ENCODE measurements at places on chromosomes 5 and 9.

DNA sequence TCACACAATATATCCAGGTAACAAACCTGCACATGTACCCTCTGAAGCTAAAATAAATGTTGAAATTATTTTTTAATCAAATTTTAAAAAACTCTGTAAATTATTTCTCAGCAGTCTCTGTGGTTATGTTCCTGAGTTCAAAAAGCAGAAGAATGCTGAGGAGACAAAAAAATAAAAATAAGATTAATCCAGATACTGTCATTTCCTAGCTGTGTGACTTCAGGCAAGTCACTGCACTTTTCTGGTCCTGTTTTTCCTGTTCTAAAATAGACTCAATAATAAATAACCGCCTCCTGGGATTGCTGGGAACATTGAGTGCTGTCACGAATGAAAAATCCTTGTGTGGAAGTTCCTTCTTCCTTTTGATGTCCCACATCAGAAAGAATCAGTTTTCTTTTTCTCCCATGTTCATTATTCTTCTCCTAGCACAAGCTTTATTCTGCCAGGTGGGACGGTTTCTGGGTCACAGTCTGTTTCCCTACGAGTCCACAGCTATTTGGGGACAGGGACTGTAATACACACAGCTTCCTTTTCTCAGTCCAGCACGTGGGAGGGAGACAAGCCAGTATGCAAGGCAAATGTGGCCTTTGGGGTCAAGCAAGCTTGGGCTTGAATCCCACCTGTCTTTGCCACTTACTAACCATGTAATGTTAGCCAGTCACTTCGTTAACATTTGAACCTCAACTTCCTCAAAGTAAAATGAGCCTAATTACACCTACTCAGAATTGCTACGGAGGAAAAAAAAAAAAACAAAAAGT, 156.9 kb downstream of the TRIM32 start:
- no peak for DNase-seq

DNA sequence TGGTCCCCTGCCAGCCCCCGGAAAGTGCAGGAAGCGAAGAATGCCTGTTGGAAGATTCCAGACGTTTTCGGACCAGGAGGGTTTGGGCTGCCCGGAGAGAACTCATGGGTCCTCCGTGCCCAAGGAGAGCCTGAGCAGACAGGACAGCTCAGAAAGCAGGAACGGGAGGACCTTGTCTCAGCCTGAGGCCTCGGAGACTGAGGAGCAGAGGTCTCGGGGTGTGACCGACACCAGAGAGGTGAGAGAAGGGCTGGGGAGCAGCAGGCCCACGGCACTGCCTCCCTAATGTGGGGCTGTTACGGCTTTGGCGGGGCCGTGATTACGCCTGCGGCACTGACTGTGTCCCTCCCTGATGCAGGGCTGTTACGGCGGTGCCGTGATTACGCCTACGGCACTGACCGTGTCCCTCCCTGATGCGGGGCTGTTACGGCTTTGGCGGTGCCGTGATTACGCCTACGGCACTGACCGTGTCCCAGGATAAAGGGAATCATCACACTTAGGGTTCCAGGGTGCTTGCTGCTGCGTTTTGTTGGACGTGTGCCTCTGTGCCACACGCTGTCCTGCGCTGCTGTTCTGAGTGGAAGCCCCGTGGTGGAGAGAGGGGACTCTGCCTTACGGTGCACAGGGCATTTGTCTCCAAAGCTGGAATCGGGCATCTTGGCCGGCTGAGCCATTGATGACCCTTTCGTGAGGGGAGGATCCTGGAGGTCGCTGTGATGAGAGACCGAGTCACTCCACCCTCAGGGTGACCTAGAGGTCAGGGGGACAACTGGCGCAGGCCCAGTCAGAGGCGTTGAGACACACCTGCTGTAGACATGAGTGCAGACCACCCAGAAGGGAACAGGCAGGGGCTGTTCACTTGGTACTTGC, 25.7 kb downstream of the CEP72 start:
- no peak for DNase-seq

DNA sequence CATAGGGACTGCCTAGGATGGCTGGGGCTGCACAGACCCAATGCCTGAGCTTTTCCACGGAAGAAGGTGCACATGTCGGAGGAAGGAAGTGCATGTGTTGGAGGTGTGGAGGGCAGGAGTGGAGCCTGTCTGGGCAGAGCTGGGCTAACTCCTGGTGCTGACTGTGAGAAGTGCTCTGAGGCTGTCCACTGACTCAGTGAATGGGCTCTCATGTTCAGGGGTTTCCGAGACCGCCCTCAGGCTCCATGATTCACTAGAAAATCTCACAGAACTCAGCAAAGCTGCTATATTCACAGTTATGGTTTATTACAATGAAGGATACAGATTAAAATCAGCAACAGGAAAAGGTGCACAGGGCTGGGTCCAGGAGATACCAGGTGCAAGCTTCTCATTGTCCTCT, 37.2 kb downstream of the NTNG2 start:
- no peak for DNase-seq

- no peak for DNase-seq
Observed at GRCh38 chr5:152477536-152477935, 72.5 kb upstream of the NMUR2 start.

DNA sequence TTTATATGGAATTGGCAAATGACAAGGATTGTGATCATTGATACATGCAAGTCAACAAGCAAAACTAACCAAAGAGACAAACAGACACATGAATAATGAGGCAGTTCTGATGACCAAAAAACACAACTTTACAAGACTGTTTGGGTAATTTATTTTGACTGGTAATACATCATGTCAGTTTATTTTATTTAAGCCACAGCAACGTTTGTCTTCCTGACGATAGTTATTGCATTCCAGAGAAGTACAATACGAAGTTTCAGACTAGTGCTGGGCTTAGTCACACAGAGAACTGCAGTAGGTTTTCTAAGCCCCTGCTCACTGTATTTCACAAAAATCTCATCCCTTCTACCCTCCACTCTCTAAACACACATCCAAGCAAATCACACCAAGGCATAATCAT, 514.2 kb downstream of the RAB3C start:
- no peak for DNase-seq

Data from stimulated activated CD8-positive, alpha-beta memory T cell treated with anti-CD3 and anti-CD28 coated beads, Interleukin-4, amount 100 ng/mL, for 1 hour (primary cell).